ENCODE measurements at places on chromosomes 2 and 18.

- no peak for DNase-seq
Measured at GRCh38 chr2:241833101-241833663, 24.2 kb downstream of the NEU4 start.

DNA sequence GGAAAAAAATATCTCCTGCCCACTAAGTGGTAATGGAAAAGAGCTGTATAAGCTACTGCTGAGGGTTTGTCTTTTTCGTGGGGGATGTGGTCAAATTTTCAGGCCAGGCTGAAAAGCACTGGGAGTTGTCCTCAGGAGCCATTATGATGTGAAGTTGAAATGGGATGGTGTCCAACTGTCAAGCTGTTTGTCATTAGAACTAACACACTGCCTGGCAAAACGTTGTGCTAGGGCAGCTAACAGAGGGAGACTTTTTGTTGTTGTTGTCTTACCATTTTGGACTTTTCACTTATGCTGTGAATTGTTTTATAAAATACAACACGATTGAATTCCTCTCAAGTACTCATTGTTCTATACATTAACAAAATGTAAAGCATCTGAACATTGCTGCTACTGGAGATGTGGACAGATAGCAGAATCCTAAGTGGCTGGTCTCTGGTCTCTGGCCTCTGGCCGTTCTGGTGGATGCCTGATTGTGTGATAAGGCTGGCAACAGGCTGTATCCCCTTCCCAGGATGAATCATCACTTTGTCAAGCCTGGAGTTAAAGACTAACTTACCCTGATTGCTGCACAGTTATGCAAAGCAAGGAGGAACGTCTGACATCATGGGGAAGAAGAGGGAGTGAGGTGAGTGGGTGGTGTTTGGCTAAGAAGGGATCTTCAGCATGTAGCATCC, 2.3 kb downstream of the MYO1B start:
- peak; percentile 13 for DNase-seq

GRCh38 chr18:61580046-61580445, 246.8 kb downstream of the CDH20 start:
- no peak for DNase-seq

DNA sequence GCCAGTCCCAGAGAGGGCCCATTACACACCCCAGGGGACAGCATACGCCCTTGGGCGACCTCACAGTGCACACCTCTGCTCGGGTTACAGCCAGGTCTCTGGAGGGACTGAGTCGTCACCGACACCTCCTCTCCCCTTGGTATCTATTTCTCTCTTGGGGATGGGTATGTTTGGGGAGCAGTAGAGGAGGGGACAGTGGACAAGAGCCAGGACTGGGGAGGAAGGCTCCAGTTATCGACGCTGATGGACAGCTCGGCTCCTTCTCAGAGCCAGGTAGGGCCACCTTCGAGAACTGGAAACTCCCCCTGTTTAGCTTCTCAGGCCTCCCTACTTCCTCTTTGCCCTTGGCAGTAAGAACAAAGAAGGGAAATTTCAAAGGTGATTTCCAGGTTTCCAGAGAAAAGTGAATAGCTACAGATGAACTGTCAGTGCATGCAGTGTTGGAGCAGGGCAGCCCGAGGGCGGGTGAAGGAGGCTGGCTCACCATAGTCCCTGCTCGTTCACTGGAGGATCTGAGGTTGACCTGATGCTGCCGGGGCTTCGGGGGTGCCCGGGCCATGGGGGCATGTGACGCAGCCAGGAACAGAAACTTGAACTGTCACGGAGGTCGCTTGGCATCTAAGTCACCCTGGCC, 4.4 kb upstream of the SEMA4C start:
- no peak for DNase-seq

- no peak for DNase-seq
Measured at GRCh38 chr2:70827388-70827787, 7.0 kb upstream of the CLEC4F start.

GRCh38 chr2:71455741-71456569, 2.6 kb downstream of the DYSF start:
- DNase-seq = no peak
